Suppressor macrophage treated with lipopolysaccharide for 4 hours (primary cell): ENCODE measurements at places on chromosomes 1 and 21.

DNA sequence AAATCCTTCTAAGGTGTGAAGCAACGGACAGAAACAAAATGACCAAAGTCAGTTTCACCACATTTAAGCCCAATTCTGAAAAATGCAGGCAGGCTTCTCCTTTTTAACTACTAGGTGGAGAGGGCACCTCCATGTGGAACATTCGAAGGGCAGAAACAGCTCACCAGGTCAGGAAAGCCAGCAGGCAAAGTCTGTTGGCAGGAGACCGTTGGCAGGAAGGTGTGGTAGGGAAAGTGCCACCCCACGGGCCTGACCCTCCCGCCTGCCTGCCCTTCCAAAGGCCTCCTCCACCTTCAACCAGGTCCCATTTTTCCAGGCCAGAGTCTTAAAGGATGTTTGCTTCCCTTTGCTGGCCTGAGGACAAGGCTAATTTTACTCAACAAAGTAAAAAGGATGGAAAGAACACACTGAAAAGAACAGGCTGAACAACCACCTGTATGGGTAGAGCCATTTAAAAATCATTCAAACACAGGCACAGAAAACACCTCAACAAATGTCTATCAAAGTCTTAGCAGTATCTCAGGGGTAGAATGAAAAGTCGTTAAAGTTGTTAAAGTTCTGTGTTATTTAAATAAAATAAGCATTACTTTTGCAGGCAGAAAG is 26.4 kb downstream of the CAPZB start:
- DNase-seq, result no peak

DNA sequence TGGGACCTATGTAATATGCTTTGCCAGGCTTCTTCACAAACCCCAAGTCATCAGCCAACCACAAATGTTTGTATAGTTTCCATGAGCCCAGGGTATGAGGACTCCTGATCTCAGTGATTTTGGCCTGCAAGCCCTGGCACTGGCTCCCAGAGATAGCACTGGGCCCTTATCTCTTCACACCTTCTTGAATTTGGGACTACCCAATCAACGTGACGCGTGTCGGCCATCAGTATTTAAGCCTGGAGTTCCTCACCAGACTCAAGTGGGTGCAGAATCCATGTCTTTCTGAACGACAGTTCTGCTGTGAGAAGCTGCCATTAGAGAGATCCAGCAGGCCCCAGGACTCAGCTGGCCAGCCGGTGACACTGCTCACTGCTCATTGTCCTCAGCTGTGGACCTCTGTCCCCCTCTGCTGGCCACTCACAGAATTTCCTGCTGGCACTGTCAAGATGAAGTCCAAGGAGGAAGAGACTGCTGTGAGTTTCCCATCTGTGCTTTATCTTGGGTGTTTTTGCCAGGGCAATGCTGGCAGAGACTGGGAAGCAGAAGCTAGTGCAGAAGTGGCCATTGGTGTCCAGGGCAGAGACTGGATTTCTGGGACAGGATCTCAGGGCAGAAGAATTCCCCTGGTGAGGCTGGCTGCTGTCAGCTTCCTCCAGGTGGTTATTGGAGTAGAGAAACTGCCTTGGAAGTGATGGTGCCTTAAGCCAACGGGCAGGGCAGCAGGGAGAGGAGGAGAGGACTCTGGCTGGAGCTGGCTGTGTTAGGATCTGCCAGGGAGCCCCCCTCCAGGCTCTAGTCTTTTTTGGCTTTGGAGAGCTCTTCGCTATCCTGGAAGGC is 28.4 kb downstream of the TMCC2 start:
- peak; percentile 92 for DNase-seq

DNA sequence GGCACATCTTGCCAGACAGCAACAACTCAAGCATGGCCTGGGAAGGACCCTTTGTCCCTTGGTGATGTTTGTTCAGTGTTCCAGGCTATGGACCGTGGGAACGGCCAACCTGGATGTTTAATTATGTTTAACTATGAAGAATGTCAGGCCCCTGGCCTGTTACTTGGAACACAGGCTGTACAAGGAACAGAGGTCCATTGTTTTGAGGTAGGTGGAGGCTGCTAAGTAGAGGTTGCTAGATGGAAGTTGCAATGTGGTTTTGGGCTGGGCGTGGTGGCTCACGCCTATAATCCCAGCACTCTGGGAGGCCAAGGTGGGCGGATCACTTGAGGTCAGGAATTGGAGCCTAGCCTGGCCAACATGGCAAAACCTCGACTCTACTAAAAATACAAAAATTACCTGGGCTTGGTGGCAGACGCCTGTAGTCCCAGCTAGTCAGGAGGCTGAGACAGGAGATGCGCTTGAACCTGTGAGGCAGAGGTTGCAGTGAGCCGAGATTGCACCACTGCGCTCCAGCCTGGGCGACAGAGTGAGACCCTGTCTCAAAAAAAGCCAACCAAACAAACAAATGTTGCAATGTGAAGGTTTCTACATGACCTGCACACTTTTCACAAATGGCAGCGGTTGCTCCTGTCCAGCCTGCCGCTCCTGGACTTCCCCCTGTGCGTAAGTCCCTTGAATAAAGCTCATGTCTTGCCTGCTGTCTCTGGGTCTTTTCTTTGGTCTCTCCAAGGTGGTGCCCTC is 2.5 kb upstream of the LEFTY1 start:
- DNase-seq, result no peak

DNA sequence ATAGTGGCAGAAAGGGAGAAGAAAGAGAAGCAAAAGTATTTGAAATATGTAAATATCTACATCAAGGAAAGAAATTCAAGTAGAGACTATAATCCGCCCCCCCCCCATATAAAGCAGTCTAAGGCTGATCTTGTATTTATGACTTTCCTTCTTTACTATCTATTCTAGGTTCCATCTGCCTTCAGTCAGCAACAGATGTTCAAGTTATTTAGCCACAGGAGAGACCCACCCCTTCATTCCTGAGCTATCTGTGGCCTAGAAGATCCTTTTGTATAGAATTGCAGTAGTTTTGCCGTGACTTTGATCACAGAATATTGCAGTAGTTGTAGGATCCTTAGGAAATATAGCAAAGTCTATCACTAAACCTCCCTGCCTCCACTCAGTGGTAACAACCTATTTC is 10.7 kb upstream of the BSDC1 start:
- no peak for DNase-seq

DNA sequence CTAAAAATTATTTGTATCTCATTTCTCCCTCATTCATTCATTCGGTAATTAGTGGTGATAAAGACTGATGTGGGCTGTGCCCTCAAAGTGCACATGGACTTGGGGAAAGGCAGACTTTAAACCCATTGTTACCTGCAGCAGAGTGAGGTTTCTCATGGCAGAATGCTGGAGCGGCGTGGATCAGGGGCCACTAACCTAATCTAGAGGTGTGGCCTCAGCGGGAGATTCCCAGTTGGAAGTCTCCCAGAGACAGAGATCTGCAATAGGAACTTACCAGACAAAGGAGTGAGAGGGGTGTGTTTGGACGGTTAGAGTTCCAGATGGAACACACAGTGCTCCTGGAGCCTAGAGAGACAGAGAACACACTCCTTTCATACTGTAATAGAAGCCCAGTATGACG is 73.5 kb downstream of the VPS26C start:
- no peak for DNase-seq

DNA sequence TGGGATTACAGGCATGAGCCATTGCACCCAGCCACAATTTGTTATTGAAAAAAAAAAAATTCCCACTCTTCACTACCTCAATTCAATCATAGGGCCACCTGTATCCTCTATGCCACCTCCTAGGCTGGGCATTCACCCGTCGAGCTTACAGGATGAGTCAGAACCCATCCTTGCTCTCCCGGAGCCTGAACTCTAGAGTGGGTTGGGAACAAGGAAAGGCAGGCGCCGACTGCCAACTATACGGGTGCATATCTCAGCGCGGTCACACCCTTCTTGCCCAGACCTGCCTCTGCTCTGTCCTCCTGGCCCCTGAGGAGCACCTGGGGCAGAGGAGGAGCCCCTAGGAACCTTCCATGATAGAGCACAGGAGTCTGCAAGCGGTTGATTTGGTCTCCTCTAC is 21.4 kb upstream of the LBR start:
- DNase-seq, result no peak

GRCh38 chr1:41496080-41497055 is 11.9 kb upstream of the EDN2 start:
- DNase-seq, result peak; percentile 53

- no peak for DNase-seq
These were observed 24.5 kb upstream of the GNPAT start for GRCh38 chr1:231216498-231216897.

DNA sequence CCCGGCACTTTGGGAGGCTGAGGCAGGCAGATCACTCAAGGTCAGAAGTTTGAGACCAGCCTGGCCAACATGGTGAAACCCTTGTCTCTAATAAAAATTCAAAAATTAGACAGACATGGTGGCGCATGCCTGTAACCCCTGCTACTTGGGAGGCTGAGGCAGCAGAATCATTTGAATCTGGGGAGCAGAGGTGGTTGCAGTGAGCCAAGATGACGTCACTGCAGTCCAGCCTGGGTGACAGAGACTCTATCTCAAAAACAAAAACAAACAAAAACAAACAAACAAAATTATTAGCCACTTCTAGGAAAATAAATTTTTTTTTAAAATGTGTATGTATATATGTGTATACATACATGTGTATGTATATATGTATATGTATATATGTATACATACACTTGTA is 320.3 kb upstream of the ADGRL4 start:
- no peak for DNase-seq

- DNase-seq, result no peak
These were observed 25.4 kb upstream of the ALDH4A1 start for GRCh38 chr1:18927654-18928272.

DNA sequence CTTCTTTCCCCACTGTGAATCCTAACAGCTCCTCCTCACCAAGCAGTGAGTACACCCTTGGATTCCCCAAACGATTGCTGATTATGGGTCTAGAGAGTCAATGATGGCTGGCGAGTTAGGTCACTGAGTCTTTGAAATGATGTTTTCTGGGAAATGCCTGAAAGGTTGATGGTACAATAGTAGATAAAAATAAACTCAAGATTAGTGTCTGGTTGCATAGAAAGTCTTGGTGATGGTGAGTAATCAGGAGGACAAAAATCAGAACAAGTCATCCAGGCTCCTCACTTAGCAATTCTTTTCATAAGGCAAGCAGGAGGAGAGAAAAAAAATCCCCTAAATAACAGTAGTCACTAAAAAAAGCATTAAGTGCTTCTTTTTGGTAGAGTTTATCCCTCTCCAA is 22.6 kb downstream of the HLX start:
- no peak for DNase-seq

- DNase-seq, result no peak
These were observed 370.0 kb upstream of the C1orf174 start for GRCh38 chr1:4269952-4270570.
